ENCODE measurements at places on chromosomes 2 and 18.

DNA sequence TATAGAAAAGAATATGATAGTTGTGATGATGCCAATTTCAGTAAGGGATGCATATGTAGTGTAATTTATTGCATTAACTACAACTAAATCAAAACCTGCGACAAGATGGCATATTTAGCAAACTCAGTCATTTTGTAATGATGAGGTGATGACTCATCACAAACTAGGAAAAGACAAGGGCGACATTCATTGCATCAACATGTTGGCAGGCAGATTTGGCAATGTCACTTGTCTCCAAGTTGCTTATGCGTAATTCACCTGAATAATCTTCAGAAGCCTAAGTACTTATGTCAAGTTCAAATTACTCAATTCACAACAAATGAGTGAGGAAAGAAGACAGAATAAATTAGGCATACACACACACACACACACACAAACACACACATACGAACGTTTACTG, 273.2 kb upstream of the RGPD4 start:
- no peak for DNase-seq

GRCh38 chr2:939936-940601, 10.6 kb upstream of the SNTG2 start:
- DNase-seq: no peak

DNA sequence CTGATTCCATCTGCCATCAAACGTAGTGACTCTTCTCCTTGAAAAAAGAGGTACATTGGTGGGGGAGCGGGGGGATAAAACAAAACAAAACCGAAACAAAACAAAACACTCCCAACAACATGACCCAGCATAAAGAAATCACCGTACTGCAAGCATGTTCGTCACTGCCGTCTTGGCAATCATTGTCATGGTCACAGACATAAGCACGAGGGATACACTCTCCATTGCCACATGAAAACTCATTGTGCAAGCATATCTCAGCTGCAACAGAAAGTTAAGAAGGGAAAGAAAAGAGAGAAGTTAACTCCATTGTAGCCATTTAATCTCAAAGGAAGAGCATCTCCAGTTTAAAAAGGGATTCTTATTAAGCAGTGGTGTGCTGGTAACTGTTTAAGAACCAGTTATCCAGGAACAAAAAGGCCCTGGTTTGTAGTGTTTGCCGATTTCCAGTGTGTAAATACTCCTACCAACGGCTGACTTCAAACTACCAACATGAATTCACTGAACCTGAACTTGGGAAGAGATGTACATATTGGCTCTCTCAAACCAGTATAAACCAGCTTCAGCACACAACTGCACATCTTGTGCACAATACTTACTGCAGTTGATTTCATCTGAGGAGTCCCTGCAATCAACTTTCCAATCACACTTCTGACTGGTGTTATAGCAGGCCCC, 68.2 kb downstream of the LRP2 start:
- DNase-seq: no peak

DNA sequence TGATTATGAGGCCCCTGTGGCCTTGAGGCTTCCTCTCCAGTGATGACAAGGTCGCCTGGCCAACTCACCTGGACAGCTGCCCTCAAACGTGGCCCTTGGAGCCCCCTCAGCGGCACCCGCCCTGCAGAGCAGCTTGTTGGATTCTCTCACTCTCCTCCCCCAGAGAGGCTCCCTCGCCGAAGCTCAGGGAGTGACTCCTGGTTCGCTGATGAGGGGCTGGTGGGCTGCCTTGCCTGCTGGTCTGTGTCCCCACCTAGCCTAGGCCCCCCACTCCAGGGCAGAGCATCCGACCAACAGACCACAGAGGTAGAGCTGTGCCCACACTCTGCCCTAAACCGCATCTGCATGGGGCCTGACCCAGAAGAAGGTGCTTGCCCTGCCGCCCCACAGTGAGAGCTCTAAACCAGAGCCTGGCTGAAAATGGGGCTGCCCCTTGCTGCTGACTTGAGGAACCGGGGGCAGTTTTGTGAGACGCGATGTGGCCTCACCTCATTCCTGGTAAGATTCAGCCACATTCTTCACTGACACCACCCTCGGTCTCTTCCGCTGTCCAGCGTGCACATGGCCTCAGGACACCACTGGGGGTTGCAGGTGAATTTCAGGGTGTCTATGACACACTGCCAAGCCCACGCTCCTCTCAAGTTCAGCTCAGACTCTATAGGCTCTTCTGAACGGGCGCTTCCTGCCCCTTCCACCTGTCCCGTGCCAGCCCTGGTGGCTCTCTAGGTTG, 131.6 kb downstream of the CABLES1 start:
- DNase-seq: no peak

DNA sequence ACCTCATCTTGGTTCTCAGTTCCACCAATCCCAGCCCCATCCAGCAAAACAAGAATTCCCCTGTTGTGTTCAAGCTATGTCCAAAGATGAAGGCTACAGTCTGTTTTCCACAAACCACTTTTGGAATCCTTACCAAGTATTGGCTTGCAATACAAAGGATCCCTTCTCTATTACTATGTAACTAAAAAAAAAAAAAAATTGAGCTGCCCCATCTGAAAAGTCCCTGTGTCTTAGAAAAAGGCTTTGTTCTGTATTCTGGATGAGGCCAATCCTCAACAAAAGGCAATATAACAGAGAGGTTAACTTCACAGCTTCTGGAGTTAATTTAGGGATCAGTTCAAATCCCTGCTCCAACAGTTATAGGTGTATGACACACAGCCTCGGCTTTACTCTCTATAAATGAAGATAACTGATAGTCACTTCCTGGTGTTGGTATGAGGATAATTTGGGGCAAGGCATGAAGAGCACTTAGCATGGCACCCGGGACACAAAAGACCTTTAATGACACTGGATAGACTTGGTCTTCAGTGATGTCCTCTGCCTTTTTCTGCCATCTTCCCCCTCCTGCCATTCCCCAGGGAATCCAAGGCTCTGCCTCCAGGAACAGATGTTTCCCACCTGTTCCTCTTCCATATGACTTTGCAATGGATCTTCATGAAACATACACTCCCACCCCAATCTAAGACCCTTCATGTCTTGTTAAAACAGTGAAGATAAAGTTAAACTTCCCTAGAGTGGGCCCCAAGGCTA, 61.2 kb upstream of the ATL2 start:
- DNase-seq: no peak

DNA sequence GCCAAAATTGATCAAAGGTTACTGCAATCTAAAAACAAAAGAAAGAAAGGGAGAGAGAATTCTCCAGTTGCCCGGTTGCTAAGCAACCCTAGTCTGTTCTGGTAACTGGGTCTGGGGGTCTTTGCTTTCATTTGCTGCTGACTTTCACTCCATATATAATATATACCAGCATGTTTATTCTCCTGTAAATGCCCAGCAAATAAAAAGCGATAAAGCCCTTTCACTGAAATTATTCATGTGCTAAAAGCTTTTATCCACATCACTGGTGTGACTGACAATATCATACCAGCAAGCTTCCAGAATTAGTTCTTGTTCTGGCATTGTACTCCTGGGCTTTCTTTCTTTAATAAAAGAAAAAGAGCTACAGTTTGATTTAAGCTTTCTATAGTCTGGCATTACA, 75.5 kb upstream of the ST8SIA3 start:
- DNase-seq: no peak

DNA sequence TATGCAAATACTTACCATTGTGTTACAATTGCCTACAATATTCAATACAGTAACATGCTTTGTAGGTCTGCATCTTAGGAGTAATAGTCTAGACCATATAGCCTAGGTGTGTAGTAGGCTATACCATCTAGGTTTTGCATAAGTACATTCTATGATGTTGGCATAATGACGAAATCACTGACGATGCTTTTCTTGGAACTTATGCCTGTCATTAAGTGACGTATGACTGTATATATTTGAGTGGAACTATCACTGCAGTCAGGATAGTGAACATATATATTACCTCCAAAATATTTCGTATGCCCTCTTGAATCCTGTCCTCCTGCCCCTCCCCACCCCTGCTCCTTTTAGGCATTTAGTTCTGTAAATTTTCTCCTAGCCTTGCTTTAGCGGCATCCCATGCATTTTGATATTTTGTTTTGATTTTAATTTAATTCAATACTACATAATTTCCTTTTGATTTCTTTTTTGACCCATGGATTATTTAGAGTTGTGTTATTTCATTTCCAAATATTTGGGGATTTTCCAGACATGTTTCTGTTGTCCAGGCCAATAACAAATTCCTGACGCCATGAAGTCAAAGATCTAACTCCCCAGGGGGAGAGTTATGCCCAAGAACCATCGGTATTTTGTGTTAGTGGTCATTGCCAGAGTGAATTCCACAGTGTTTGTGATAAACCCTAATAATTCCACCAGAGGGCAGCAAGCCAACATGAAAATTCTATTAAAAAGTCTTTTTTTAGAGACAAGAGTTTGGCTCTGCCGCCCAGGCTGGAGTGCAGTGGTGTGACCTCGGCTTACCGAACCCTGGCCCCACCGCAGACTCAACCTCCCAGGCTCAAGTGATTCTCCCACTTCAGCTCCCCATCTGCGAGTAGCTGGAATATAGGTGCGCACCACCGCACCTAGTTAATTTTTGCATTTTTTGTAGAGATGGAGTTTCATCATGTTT, 24.2 kb upstream of the CASP8 start:
- DNase-seq: no peak

DNA sequence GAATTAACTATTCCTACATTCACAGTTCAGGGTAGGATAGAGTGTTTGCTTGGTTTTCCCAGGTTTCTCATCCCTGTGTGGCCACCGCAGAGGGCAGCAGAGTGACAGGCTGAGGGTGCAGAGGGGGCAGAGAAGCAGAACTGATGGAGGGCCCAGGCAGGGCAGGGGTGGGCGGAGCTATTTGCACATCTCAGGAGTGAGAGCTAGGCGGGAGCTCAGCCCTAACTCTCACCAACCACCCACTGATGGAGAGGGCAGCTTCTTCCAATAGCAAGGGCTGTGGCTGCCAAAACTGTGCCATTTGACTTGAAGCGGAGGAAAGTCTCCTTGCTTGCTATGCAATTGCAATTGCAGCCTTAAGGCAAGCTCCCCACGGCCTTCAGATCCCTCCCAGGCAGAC, 12.0 kb upstream of the DARS1 start:
- no peak for DNase-seq

- DNase-seq: no peak
Observed at GRCh38 chr18:47528343-47528742, 276.9 kb upstream of the SKOR2 start.

DNA sequence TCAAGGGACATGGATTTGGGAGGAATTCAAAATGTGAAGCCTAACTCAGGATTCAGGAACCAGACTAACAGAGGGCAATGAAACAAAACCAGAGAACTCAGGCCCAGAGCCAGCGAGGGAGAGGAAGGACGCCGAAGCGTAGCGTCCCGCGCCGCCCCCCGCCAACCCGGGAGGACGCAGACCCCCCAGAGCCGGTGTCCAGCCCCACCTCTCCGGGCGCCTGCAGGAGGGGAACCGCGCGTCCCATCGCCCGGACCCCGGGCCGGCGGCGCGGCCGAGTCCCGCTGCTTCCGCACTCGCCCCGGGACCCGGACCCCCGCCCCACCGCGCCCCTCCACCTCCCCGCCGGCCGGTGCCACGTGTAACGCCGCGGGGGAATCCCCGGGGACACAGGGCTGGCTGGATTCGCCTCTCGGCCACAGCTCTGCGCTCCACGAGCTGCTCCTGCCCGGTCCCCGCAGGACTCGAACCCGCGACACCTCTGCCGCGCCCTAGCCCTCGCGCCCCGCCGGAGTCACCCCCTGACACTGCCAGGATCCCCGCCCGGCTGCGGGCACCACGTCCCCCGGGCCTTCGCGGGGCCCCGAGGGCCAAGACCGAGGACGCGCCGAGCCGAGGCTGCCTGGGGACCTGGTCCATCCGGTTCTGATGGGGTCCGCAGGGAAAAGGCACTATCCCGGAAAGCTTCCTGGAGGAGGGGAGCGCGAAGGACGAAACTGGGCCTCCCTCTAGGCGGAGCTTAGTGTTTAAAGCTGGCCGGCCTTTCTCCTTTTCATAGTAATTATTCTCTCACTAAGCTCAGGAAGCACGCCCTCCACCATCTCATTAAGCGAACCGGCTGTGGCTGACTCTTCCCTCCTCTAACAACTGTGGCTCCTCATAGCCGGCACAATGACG, 40.4 kb upstream of the FAM124B start:
- DNase-seq: no peak

- no peak for DNase-seq
Observed at GRCh38 chr18:2923464-2923863, 76.7 kb downstream of the EMILIN2 start.

GRCh38 chr2:86304416-86304815, 33.0 kb downstream of the REEP1 start:
- no peak for DNase-seq

GRCh38 chr2:20071397-20072383, 20.3 kb upstream of the LAPTM4A start:
- no peak for DNase-seq

GRCh38 chr2:165693838-165694237, 100.2 kb downstream of the GALNT3 start:
- DNase-seq: no peak

- DNase-seq: no peak
Observed at GRCh38 chr18:312415-312814, 44.6 kb upstream of the THOC1 start.

DNA sequence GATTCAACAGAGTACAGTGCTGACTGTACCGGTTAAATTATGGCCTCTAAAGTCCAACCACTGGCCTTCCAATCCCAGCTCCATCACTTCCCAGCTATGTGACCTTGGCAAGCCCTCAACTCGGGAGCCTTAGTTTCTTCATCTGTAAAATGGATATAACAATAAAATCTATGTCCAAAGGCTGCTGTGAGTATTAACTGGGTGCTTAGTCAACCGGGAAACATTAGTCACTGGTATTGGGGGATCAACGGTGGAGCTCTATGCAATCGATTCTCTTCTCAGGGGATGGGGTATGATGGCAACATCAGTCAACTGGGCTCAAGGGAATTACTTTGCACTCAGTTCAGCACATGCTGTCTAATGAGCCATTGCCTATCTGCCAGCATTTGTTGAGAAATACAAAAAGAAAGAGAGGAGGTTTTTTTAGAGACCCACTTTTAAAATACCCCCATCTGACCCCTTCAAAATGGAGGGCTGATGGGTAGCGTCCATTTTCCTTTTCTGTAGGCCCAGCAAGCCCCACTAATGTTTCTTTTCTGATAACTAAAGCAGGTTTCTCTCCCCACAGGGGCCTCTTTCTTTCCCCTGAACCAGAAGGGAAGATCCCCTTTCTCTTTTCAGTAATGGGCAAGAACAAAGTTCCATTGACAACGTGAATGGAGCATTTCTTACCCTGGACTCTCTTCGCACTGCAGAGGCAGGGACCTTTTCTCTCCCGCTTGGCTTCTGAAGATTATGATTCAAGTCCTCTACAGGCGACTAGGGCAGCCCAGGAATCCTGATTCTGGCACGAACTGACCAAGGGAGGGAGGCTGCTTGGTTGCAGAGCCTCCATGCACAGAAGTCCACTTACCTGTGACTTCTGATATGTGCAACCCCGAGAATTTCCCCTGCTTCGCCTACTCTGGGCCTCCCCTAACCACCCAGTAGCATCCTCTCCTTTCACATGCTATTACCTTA, 8.7 kb upstream of the AGFG1 start:
- DNase-seq: no peak

- DNase-seq: no peak
Observed at GRCh38 chr2:43393918-43394317, 167.5 kb upstream of the ZFP36L2 start.

GRCh38 chr2:44599130-44599529, 237.4 kb downstream of the CAMKMT start:
- no peak for DNase-seq

GRCh38 chr2:205644018-205644417, 38.3 kb upstream of the NRP2 start:
- DNase-seq: no peak
